ENCODE measurements at places on chromosomes 3 and 15.

GRCh38 chr3:43998370-43998835, 243.3 kb upstream of the TOPAZ1 start:
- DNase-seq: no peak

DNA sequence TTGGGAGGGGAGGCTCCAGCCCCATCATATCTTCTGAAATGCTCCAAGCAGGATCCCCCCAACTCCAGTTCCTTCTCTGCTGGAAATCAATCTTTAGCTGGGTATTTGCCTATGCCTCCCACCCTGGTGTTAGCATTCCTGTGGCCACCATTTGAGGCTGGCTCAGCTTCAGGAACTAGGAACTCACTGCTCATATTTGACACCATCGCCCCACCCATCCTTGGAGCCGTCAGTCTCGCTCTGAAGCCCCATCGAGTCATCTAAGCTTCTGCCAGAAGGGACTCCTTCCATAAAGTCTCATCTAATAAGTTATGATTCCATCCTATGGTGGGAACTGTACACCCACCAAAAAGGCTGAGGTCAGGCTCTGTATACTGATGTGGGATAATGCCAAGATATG, 26.4 kb downstream of the PRKCD start:
- no peak for DNase-seq

DNA sequence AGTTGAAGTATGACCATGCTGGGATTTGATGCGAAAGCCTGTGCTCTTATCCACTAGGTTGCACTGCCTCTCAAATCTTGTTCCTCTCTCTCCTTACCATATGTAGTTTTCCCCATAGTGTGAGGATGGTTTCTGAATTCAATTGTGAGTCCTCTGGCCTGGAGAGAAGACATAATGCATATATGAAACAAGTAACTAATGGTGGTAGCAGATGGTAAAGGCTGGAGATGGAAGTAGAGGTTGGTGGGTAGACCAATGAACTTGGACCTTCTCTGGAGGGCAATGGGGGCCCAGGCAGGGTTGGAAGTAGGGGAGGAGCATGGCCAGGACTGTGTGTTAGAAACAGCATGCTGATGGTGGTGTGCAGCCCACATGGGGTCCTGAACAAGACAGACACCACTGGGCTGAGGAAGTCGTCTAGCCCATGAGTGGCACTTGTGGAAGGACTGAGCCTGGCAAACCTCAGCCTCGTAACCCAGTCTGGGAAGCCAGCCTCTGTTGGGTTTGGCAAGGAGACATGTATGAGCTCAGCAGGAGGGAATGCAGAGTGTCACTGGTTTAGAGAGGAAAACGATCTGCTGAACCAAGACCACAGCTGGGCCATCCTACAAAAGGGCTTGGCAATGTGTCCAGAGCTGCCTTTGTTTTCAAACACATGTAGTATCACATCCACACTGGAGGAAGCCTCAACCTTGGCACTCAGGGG, 18.5 kb upstream of the LMCD1 start:
- no peak for DNase-seq

- DNase-seq: no peak
Observed at GRCh38 chr3:48432411-48433371, 2.8 kb upstream of the PLXNB1 start.

- DNase-seq: no peak
Observed at GRCh38 chr15:94387442-94387841, 156.1 kb downstream of the MCTP2 start.

GRCh38 chr3:55828712-55829111, 341.6 kb upstream of the WNT5A start:
- no peak for DNase-seq

DNA sequence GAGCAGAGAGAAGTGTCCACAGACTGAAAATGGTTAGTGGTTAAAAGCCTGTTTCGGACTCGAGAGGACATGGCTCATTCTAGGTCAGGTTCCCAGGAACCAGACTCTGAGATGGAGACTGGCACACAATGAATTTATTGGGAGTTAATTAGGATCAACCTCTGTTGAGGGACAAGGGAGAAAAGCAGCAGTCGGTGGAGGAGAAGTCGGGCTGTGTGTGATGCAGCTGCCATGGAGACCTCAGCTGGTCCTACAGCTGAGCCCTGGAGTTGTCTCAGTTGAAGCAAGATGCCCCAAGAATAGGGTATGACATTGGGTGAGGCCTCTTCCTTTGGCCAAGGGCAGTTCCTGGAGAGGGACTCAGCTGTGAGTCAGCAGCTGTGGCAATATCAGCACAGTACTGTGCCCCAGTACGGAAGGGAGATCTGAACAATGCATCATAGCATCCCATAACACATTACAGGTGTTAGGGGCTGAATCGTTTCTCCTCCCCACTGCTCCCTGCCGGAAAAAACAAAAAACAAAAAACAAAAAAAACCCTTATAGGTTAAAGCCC, 105.4 kb downstream of the ABHD5 start:
- no peak for DNase-seq
